ENCODE measurements at places on chromosomes 12 and 14. TPM values are rescaled to one million over a fixed set of nuclear protein-coding genes. Genes with fewer than 3 reads are reported as not detected.

The RASAL1 gene
- polyA plus RNA-seq, result 6.1 TPM

The APOF gene
- not detected for polyA plus RNA-seq

The CLEC1A gene
- 2.7 TPM for polyA plus RNA-seq

The KLRC2 gene
- polyA plus RNA-seq, result 0.54 TPM

The E2F7 gene
- polyA plus RNA-seq, result 6.5 TPM

The KCNC2 gene
- polyA plus RNA-seq, result 0.40 TPM

The CISTR gene
- polyA plus RNA-seq, result not detected

The TEAD4 gene
- 18.6 TPM for polyA plus RNA-seq

The OR11H7 gene
- polyA plus RNA-seq, result 0.45 TPM

The PLA2G1B gene
- polyA plus RNA-seq, result 0.40 TPM
